Hematopoietic multipotent progenitor cell treated with erythropoietin and hydrocortisone succinate and interleukin-3 and kit ligand, for 17 days (in vitro differentiated cells): ENCODE measurements at places on chromosomes 13 and 19.

DNA sequence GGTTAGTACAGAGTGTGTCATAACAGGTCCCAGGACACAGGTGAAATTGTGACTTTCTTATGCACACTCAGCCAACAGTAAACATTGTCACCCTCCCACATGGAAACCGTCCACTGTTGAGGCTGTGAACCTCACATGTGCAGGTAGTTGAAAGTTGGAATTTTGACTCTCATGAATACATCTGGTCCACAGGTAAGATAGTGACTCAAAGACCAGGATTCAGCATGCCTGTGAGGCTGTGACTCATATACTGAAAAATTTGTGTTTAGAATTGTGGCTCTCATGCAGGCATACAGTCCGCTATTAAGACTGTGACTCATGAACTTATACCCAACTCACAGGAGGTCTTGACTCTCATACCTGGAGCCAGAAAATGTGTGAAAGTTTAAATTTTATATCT is 67.8 kb downstream of the ZNF728 start:
- no peak for DNase-seq

DNA sequence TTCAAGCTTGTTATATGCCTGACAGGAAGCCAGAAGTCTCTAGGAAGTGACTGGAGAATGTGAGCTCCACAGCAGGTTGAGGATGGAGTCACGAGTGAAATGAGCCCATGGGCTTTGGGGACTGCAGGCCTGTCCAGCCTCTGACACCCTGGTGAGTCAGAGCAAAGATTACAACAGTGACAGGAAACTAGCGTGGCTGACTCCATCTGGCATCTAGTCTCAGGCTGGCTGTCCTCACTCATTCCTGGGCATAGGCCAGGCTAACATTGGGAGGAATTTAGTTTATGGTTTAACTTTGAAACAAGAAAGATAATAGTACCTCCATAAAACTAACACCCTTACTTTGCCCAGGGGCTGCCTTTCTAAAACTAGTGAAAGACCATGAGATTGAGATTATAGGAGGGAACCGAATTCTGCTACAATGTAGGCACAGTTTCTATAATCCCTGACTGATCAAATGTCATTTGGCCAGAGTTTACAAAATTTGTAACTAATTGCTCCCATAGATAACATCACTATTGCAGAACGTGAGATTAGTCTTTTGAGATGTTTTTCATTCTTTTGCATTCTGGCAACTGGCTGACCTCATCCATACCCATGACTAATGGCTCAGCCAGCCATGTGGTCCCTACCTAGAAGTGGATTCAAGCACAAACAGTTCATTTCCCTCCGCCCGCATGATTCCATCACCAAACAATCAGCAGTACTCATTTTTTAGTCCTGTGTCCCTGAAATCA is 28.4 kb downstream of the PSG1 start:
- DNase-seq, result no peak

- DNase-seq, result no peak
Measured at GRCh38 chr19:56900573-56901097, 60.1 kb upstream of the PEG3 start.

GRCh38 chr13:97853550-97853949 is 99.9 kb upstream of the IPO5 start:
- no peak for DNase-seq

GRCh38 chr13:99690426-99691174 is 189.3 kb downstream of the TM9SF2 start:
- DNase-seq, result no peak

- DNase-seq, result no peak
Measured at GRCh38 chr13:106603546-106603945, 35.6 kb upstream of the ARGLU1 start.

DNA sequence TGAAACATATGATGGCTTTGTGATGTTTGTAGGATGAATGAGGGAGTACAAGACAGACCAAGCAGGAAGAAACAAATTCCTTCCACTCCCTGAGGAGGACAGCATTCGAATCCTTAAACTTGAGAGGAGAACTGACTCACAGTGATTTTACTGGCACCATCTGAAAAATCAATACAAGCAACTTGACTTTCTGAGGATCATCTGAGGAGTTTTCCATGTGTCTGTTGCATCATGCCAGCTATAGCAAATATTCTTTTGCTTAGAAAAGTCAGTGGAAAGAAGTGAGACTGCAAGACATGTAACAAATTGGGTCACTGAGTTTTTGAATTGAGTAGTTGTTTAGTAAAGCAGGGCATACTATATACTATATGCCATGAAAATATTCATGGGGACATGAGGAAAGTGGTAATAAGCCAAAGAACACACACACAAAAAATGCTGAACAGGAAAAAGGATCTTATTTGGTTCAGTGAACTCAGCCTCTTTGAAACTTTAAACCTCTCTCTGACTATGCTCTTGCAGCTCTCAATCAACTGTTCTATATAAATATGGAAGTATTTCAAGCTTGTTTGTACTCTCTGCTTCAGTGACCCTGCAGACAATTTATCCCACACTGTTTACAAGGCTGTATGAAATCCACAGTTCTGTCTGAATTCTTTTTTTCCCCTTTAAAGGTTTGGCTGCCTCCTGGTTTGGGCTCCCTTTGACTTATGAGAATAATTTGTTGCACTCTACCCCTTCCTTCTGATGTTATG is 35.5 kb downstream of the SERTM1 start:
- DNase-seq, result no peak

DNA sequence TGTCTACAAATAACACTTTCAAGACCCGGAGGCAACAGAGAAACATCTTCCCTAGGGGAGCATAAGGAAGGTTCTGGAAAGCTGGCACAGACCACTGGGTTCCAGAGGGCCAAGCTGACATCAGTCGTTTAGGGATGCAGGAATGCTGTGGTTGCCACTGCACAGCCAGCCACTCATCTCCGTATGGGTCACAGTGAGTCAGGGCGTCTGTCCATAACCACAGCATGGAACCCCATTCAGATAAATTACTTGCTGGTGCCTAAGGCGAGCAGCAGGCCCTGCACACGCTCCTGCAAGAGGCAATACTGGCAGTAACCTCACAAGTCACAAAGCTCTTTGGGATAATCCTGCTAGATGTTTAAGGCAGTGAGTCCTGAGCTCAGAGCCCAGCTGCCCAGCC is 140.9 kb upstream of the UBL3 start:
- no peak for DNase-seq

DNA sequence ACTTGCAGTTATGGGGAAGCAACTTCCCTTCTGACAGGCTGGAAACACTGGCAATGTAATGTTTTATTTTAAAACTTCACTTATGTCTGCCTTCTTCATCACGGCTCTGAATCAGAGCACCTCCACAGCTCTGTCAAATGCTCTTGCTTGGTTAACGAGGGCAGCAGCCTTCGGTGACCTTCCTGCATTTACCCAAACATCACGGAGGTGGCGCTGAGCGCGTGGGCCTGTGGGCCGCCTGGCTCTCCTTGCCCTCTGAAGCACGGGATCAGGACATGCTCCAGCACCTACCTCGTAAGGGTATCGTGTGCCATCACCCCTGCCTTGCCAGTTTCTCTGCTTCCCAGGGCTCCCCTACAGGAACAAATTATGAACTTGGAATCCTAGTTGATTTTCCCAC is 310.0 kb downstream of the TEX29 start:
- DNase-seq, result no peak

GRCh38 chr19:17520865-17521264 is 9.4 kb downstream of the PGLS start:
- DNase-seq, result no peak

DNA sequence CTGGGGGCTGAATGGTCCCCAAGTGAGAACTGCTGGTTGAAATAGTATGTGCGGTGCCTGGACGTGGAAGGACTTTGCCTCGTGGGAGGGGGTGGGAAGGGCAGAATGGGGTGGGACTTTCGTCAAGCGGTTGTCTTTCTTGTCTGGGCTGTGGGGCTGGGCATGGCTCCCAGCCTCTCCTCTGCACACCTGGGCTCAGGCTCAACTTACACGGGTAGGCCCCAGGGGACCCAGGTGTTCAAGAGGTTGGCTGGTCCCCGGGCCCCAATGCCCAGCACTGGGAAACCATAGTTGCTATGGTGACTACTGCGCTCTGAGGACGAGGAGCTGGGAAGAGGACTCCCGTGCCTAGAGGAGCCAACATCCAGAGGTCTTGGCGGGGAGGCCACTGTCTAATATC is 7.3 kb downstream of the NWD1 start:
- DNase-seq, result no peak

GRCh38 chr19:5313307-5313706 is 27.3 kb downstream of the PTPRS start:
- DNase-seq, result no peak

- no peak for DNase-seq
Measured at GRCh38 chr13:48873081-48873480, 102.6 kb upstream of the FNDC3A start.

GRCh38 chr19:9956956-9957355 is 20.6 kb upstream of the OLFM2 start:
- DNase-seq, result no peak

DNA sequence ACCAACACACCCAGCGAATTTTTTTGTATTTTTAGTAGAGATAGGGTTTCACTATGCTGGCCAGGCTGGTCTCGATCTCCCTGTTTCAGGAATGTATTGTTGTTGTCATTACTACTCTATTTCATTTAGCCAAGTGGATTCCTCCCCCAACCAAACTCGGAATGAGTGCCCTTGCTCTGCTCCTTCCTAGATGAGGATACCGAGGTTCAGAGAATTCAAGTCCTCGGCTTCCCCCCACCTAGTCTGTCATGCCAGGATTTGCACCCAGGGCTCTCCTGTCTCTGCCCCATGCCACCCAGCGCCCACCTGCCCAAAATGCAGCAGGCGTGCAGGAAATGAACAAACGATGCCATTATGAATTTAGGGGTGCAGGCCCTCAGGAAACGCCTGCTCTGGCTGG is 3.5 kb upstream of the SPACA4 start:
- no peak for DNase-seq

GRCh38 chr13:39941236-39941635 is 285.8 kb downstream of the COG6 start:
- no peak for DNase-seq

DNA sequence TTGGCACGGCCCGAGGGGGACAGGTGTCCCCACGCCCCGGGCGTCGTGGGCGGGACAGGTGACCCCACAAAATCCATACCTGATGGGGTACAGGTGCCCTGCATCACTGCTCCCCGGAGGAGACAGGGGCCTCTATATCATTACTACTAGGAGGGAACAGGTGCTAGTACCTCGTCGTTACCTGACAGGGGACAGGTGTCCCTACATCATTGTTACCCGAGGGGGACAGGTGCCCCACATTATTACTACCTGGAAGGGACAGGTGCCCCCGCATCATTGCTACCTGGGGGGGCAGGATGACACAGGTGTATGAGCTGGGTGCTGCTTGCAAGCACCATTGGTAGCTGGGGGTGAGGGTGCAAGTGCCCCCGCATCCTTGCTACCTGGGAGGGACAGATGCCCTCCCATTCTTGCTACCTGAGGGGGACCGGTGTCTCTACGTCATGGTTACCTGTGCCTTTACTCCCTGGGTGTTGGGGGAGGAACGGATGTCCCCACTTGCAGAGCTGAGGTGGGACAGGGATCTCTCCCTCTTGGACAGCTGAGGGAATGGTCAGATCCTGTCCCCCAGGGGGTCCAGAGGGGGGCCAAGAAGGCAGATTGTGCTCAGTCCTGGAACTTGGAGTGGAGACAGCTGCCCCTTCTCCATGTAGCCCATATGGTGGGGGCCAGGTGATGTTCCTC is 620 bp downstream of the CRTC1 start:
- DNase-seq, result no peak

DNA sequence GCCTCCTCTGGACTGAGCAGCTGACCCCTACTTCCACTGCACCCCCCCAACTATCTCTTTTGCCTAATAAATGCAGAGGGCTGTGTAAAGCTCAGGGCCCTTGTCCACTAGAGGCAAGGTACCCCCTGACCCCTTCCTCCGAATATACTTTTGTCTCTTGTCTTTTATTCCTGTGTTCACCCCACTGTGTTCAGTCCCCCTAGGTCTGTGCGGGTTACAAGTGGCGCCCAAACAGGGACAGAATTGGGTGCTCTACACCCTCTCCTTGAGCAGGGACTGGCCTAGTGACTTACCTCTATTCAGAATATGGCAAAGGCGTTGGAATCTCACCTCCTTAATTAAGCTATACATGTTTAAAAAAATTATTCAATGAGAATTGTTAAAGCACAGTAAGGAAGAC is 15.0 kb downstream of the ZNF350 start:
- DNase-seq, result no peak

DNA sequence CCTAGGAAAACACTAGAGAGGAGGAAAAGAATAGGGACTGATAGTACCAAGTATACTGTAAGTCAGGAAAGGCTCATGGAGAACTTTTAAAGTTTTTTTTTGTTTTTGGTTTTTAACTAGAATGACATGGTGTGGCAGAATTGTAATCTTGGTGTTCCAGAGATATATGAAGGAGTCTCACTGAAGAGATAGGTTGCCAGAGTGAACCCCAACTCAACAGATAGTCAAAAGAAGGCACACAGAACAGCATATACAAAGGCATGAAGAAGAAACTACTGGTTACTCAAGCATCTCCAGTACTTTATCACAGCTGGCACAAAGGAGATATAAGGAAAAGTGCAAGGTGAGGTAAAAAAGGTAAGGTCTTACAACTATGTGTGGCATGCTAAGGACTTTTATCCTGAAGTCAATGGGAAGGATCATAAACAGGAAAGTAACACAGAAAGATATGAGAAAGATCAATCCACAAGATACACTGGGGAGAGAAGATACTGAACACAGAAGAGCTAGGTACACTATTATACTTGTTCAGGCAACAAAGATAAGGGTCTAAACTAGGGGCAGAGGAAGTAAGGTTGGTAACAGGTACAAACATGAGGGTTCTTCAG is 6.0 kb downstream of the KPNA3 start:
- DNase-seq, result peak; percentile 35

GRCh38 chr13:69458013-69458412 is 649.6 kb upstream of the ATXN8OS start:
- no peak for DNase-seq

DNA sequence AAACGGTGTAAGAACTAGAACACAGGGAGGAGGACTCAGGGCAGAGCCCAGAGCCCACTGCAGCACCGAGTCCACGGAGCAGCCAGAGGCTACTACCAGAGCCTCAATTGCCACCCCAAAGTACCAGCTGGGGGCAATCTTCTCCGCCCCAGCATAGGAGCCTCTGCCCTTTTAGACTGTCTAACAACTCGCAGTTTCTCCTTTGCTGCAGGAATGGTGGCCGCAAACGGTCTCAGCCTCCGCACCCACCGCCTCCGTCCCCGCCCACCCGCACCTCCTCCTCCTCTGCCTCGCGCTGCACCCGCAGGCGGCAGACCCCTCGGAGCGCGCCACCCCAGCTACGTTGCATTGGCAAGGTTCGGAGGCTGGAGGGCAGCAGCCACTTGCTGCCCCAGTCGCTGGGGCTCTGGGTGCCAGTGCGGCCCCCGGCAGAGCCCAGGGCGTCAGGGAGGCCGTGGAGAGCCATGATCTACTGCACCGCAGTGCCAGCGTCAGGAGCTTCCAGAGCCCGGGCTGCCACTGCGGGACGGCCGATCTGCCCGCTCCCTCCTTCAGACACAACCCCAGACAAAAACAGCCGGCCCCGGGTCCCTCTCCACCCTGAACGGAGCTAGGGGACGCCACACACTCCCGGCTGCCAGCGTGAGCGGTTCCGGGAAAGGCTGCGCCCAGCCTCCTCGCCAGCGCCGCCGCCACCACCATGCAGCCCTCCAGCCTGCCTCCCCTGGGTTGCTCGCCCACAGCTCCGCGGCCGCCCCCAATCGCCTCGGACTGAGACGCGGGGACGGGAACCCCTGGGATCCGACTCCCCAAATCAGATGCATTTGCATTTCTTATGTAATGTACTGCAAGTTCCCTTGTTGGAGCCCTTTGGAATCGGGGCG is 1.8 kb downstream of the FGF14 start:
- DNase-seq, result no peak

GRCh38 chr19:36807029-36807428 is 31.2 kb downstream of the ZNF790 start:
- no peak for DNase-seq
